ENCODE measurements at places on chromosomes 3 and 15.

- H3K27me3 ChIP-seq: no peaks in the 10 kb centered on the region
- no peaks in the 10 kb centered on the region for H3K36me3 ChIP-seq
- peaks cover 13% of the 10 kb centered on the region for H3K4me1 ChIP-seq
- H3K4me3 ChIP-seq: no peak overlapping the region
- H3K27ac ChIP-seq: no peak overlapping the region
These were observed 147.3 kb upstream of the ZNF385D start for GRCh38 chr3:21898316-21898715.

DNA sequence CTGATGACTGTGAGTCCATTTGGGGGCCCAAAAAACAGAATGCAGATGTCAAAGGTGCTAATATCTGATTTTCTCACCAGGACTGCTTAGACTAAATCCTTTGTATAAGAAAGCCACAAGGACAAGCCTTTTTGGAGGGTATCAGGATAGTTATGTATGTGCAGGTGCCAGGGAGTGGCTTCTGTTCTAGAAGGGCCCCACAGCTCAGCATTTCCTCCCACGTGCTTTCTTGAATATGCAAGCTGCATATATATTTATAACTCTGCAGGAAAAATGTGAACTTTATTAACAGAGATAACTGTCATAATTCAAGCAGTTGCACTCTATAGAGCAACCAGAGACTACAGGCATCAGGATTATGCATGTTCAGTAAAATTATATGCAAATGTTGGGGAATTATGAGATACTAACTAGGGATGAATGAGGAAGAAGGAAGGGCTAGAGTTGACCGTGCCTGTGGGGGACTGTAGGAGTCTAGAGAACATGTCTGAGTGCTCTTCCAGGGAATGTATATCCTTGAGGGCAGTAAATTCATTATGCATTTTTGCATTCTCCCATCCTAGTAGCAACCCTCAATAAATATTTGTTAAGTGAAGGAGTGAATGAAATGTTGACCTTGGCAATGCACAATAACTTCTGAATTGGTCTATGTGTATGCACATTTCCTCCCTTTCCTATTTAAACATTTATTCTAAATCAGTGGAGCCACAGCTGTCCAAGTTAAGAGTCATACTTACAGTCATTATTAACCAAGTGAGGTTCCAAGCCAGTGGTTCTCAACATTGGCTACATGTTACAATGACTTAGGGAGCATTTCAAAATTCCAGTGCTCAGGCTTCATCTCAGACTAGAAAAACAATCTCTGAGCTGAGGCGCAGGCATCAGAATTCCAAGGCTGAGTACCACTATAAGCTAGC, 94.8 kb upstream of the ANKRD28 start:
- DNase-seq: no peak
- H3K4me1 ChIP-seq: peaks cover 18% of the 10 kb centered on the region
- H3K36me3 ChIP-seq: no peaks in the 10 kb centered on the region
- H3K4me3 ChIP-seq: no peak overlapping the region
- H3K27me3 ChIP-seq: no peaks in the 10 kb centered on the region

DNA sequence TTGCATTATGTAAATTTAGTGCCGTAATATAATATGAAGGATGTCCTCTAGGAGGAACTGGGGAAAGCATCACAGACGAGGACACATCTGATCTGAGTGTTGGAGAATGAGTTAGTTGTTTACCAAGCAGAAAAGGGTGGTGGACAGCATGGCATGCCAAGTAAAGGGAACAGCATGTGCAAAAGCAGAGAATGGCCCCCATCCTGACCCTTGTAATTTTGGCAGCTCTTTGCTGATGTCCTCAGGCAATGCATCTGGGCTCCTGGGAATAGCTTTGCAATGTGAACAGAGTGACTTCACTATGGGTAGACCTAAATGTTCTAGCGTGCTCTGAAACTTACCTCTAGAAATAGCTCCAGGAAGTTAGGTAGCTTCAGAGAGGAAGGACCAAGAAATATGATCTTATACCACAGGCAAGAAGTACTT, 263.3 kb downstream of the LPP start:
- H3K27me3 ChIP-seq: no peaks in the 10 kb centered on the region
- peaks cover 2% of the 10 kb centered on the region for H3K4me1 ChIP-seq
- DNase-seq: no peak
- no peaks in the 10 kb centered on the region for H3K36me3 ChIP-seq
- H3K4me3 ChIP-seq: no peak overlapping the region

DNA sequence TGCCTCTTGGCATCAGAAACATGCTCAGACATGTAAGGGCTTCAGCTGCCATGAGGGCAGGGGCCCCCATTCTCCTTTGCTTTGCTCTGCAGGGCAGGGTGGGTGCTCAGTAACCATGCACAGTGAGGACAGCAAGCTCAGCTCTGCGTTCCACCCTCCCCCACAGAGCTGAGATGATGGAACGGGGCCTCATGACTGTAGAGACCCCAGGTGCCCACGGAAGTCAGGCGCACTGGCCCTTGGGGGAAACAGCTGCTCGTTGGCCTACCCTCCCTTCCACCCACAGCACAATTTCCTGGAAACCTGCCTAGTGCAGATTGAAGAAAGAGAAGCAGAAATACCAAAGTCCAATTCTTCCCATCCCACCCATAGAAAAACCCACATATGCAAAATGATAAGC, 10.5 kb downstream of the CTXND1 start:
- H3K27ac ChIP-seq: no peak overlapping the region
- no peaks in the 10 kb centered on the region for H3K36me3 ChIP-seq
- H3K4me3 ChIP-seq: no peak overlapping the region
- peaks cover 8% of the 10 kb centered on the region for H3K4me1 ChIP-seq
- H3K27me3 ChIP-seq: peaks cover 4% of the 10 kb centered on the region

DNA sequence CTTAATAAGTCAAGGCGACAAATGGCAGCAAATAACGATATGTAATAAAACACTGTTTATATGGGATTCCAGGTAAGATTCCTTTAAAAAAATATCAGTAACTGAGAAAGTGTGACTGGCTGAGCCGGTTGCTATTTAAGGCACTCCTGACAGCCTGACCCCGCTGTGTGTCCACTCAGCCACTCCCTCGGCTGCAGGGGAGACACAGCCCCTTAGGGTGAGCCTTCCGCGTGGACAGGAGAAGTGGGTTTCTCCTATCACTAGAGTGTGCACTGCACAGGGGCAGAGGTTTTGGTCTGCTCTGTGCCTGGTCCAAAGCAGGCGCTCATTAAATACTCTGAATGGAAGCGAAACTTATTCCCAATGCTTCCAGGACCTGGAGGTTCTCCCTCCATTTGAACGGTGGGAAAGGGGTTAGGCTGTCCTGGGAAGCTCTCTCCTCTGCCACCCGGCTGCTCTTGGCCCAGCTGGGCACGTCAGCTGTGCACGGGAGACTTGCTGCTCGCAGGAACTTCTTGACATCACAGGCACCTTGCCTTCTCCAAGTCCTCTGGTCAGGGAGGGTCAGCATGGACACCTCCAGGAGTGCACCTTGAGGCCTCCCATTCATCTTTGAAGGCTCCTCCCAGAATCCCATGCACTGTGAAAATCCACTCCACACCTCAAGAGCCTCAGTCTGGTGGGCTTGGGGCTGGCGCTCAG, 43.3 kb upstream of the SLCO2A1 start:
- DNase-seq: no peak
- no peak overlapping the region for H3K4me3 ChIP-seq
- no peak overlapping the region for H3K27ac ChIP-seq
- H3K27me3 ChIP-seq: no peaks in the 10 kb centered on the region
- no peaks in the 10 kb centered on the region for H3K4me1 ChIP-seq

DNA sequence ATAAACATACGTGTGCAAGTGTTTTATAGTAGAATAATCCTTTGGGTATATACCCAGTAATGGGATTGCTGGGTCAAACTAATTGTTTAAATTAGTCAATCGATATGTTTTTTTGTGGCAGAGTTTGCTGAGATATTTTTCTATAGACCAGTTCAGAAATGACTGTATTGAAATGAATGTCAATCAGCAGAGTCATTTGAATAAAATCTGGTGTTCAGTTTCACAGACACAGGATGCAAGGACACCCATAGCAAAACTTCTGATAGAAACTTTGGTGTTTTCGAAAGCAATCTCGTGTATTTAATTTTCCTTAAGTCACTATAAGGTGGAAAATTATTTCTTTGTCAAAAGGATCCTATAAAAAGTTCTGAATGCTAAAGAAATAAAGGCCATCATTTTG, 434.4 kb downstream of the RAP2B start:
- no peak overlapping the region for H3K4me3 ChIP-seq
- H3K27me3 ChIP-seq: no peaks in the 10 kb centered on the region
- no peak for DNase-seq

DNA sequence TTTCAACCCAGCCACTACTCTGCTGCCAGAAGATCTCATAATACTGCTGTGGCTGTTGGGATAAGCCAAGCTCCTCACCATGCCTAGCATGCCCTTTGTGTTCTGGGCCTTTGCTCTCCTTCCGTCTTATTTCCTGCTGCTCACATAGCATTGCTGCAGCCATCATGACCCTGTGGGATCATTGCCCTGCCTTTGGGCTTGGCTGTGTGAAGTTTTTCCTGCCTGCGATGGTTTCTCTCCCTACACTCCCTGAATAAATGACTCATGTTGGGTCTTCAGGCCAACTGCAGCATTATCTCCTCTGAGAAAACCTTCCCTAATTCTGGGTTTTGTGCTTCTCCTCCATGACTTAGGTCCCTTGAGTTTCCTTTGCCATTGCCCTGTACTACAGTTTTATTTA, 20.8 kb upstream of the TRA2B start:
- DNase-seq: no peak
- H3K4me1 ChIP-seq: no peaks in the 10 kb centered on the region
- no peaks in the 10 kb centered on the region for H3K36me3 ChIP-seq
- H3K27ac ChIP-seq: no peak overlapping the region

DNA sequence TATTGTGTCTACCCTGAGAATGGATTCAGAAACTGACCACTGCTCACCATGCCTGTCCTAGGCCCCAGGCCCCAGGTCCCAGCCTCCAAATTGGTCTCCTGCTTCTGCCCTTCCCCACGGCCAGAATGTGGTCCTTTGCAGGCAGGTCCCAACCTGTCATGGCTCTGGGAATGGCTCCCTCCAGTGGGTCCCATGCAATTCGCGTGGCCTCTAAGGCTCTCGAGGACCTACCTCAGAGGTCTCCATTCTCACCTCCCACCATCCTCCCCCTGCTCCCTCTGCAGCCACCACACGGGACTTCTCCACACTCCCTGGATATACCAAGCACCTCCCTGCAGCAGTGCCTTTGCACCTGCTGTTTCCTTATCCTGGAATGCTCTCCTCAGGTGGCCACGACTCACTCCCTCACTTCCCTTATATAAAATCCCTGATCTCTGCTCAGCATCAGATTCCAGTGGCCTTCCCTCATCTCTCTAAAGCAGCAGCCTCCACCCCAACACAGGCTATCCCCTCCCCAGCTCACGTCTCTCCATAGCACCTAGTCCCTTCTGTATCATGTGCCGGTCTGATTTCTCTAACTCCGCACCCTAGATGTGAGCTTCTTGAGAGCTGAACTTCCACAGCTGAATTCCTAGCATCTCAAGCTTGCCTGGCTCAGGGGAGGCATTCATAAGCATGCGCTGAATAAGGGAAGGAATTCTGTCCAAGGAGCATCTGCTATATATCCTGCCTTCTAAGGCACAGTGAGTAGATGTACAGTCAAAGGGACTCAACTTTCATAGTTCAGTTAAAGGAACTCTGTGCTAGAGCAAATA, 56.9 kb downstream of the ARRDC4 start:
- no peaks in the 10 kb centered on the region for H3K4me1 ChIP-seq
- H3K36me3 ChIP-seq: no peaks in the 10 kb centered on the region
- H3K27me3 ChIP-seq: no peaks in the 10 kb centered on the region
- H3K4me3 ChIP-seq: no peak overlapping the region
- no peak overlapping the region for H3K27ac ChIP-seq

DNA sequence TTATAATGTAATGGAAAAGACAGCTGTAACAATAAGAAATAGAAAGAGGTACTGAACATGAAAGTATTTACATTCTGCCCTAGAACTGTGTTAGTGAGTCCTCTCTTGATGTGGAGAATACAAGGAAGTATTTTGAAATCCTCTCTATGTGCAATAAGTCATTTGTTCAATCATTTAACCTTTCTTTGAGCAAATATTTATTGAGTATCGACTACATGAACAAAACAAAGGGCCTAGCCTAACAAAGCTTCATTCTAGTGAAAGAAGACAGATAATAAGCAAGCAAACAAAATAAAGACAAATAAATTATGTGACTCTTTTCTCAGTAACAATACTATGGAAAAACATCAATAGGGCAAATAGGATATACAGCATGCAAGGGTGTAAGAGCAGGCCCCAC, 354.9 kb upstream of the ATP11B start:
- H3K4me1 ChIP-seq: no peaks in the 10 kb centered on the region
- no peaks in the 10 kb centered on the region for H3K27me3 ChIP-seq
- no peak overlapping the region for H3K4me3 ChIP-seq
- no peaks in the 10 kb centered on the region for H3K36me3 ChIP-seq
- H3K27ac ChIP-seq: no peak overlapping the region

- peaks cover 6% of the 10 kb centered on the region for H3K4me1 ChIP-seq
- no peak overlapping the region for H3K27ac ChIP-seq
- H3K36me3 ChIP-seq: 0 out of 2 replicates have a peak, but pooled peaks cover 3% of the 10 kb centered on the region
- no peaks in the 10 kb centered on the region for H3K27me3 ChIP-seq
- H3K4me3 ChIP-seq: no peak overlapping the region
These were observed 630.5 kb upstream of the LMCD1 start for GRCh38 chr3:7871003-7871560.
